ENCODE measurements at places on chromosomes 12 and 14.

DNA sequence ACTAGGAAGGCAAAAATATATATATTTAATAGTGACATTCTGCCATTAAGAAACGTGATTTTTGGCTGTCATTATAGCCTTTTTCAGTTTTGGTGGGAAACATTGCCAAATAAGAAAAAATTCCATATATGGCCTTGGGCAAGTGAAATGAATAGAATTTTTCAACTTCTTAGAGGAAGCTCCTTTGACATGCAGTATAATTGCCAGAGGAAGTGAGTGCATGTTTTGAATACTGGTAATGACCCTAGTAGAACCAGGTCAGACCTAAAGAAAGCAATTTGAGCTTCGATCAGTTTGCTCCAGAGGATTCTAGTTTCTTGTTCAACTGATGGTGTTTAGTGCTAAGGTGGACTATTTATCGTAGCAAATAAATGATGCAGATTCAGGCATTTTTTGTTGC lies 26.2 kb upstream of the TRIM9 start:
- no peak for DNase-seq

GRCh38 chr14:102034301-102034700 lies 52.5 kb downstream of the HSP90AA1 start:
- DNase-seq: no peak

GRCh38 chr12:52681526-52682380 lies 1.5 kb upstream of the KRT1 start:
- no peak for DNase-seq

- DNase-seq: no peak
Observed at GRCh38 chr12:43281563-43281962, 270.4 kb downstream of the ADAMTS20 start.

DNA sequence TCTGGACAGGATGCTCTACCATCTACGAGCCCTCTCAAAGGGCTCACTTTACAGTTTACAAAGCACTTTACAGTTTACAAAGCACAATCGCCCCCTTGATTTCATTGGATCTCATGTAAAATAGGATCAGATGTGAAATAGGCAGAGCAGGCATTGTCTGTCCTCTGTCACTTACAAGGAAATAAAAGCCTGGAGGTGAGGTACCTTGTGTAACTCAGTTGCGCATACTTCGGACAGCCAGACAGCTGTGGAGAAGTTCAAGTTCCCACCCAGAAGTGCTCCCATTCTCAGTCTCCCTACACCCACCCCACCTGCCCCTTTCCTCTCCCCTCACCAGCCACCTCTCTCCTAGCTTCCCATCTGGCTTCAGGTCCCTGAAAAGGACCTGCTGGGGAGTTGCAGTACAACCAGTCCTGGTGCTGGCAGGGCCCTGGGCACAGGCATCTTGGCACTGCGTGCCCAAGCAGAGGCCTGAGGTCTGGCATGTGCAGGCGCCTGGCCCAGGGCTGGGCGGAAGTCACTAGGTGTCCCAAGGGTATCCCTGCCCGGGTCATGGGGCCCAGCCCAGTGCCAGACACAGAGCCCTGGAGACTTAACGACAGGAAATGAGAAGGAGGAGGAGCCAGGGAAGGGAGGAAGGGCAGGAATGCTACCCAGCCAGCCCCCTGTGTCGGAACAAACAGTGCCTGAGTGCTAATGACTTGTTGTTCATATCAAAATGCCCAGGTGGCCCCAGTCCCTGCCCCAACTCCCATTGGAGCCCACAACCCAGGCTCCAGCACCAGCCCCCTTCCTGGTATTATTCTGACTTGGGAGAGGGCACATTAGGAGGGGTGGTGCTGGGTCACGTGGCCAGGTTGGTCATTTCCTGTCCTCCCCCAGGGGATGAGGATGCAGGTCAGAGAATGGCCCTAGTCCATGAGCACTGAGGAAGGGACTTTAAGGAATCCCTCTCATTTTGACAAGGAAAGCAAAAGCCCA lies 5.4 kb downstream of the RAPGEF3 start:
- no peak for DNase-seq

- no peak for DNase-seq
Observed at GRCh38 chr12:4202487-4202886, 71.1 kb upstream of the CCND2 start.

DNA sequence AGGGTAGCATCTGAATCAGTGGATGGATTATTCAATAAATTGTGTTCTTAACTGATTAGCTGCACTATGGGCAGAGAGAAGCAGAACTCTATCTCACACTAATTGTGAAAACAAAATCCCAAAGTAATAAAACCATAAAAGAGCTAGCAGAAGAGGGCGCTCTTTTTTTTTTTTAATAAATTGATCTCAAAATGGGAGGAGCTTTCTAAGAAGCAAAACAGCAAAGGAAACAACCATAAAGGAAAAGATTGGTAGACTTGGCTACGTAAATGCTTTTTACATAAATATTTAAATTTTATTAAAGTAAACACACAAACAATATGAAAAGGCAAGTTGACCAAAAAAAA lies 1.5 kb upstream of the TM7SF3 start:
- no peak for DNase-seq

GRCh38 chr14:33972583-33973081 lies 21.8 kb upstream of the EGLN3 start:
- no peak for DNase-seq

GRCh38 chr14:62015945-62016344 lies 253.7 kb downstream of the SNAPC1 start:
- DNase-seq: peak; percentile 88

DNA sequence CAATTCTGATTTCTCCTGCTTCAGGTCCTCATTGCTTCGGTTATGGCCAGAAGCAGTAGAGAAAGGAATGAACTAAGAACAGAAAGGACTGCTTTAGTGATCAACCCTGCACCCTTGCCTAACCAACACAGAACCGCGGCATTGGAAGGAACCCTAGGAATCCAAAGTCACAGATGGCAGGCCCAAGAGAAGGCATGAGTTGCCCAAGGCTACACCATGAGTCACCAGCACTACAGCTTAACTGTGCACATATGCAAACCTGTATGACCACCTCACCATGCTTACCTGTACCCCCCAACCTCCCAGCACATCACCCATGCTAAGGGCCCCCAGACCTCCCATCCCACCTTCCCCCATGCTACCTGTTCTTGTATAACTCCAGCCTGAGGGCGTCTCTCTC lies 25.9 kb upstream of the BLTP3B start:
- DNase-seq: no peak

GRCh38 chr12:14417715-14418114 lies 52.2 kb downstream of the ATF7IP start:
- DNase-seq: no peak

- no peak for DNase-seq
Observed at GRCh38 chr14:39138440-39138839, 24.3 kb downstream of the GEMIN2 start.

DNA sequence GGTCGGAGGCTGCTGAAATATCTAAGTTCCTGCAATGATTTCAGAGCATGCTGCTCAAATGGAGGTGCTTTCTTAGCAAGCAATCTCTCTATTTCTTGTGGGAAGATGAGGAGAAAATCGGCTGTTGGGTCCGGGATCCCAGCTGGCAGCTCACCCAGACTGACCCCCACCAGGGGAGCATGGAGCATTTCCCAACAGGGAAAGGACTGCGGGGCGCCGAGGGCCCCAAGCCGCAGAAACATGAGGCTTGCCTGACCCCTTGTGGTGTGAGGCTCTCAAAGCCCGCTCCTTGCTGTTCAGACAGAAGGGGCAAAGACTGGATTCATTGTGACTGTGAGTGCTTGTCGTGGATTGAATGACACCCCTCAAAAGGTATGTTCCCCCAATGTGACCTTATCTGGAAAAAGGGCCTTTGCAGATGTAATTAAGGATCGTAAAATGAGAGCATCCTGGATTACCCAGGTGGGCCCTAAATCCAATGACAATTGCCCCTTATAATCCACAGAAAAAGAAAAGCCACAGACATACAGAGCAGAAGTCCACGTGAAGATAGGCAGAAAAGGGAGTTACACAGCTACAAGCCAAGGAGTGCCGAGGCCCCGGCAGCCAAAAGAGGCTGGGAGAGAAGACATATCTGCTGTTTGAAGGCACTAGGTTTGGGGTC lies 116.3 kb upstream of the VASH1 start:
- DNase-seq: peak; percentile 46

GRCh38 chr12:53211476-53212381 lies 4.7 kb upstream of the ITGB7 start:
- no peak for DNase-seq

DNA sequence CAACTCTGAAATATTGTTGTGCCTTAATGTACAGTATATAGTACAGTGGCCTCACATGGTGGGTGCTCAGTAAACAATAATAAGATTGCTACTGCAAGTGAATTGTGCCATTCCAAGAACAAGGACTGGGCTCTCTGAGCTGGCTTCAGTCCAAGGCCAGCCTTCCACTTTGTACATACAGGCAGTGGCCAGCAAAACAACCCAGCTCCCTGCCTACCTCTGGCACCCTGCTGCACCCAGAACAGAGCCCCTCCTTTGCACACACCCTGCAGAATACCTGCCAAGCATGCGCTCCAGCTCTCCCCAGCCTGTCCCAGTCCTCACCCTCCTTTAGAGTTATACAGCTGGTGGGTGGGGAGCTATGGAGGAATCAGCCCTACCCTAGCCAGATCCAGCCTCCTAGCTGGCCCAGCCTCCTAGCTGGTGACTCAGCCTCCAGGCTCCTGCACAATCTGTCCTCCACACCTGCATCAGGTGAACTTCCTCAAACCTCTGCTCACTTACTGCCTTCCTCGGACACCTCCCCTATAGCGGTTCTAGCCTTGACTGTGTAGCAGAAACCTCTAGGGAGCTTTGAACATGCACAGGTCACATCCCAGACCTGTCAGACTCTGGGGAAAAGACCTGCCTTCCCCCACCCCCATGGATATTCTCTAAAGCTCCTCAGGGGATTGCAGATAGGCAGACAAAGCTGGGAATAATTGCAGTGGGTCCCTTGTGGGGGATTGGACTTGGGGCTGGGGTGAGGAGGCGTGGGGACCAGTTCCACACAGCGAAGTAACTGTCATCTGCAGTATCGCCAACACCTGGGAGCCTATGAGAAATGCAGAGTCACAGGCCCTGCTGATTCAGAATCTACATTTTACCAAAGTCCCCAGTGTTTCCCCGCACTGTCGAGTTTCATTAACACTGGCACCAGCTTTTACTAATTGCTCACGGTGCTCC lies 17.9 kb downstream of the ZDHHC22 start:
- DNase-seq: peak; percentile 89

- no peak for DNase-seq
Observed at GRCh38 chr12:71582925-71583324, 80.7 kb downstream of the ZFC3H1 start.

GRCh38 chr12:106580671-106581508 lies 1.9 kb upstream of the RFX4 start:
- DNase-seq: no peak

- no peak for DNase-seq
Observed at GRCh38 chr12:11482955-11483354, 87.6 kb upstream of the PRB2 start.

DNA sequence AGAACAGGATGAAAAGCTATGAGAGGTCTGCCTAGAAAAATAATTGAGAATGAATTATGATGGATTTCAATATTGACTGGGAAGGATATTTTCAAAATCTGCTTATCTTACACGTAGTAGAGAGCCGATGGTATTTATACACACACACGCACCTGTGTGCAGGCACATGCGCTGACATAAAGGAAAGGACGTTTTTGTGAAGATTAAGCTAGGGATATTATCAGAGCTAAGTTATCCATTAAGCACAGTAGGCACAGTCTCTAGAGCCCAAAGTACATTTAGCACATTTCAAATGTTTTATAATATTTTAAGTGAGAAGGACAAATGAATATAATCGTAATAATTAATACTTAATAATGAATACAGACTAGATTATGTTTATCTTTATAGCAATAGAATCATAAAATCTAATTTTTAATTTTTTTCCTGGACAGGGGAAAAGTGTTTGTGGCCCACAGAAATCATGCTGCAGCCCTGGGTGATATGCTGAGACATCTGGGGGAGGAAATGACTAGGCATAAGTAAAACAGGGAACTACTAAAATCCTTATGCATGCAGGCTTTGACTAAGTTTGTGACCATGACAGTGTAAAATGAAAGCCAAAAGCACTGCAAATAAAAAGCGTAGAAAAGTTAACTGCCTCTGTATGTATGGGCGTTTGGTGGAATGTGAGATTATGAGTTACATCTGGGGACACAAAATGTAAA lies 146.1 kb downstream of the KITLG start:
- no peak for DNase-seq

GRCh38 chr14:60273956-60274355 lies 24.9 kb downstream of the PPM1A start:
- no peak for DNase-seq

GRCh38 chr14:64720131-64720576 lies 15.9 kb downstream of the PLEKHG3 start:
- DNase-seq: no peak

GRCh38 chr14:53855574-53855973 lies 101.1 kb downstream of the BMP4 start:
- no peak for DNase-seq

DNA sequence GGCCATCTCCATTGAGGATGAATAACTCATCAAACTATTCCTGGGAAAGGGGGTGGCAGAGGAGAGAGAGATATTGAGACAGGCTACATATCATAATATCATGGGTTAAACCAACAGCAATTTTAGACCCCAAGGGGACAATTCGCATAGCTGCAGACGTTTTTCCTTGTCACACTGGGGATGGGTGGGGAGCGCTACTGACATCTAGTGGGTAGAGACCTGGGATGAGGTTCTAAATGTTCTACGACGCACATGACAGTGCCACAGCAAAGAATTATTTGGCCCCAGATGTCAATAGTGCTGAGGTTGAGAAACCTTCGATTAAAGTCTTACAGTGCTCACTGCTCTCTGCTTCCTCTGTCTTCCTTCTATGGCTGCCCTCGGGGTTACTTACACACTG lies 425.6 kb downstream of the NRXN3 start:
- DNase-seq: no peak

- DNase-seq: no peak
Observed at GRCh38 chr12:46983393-46983793, 96.0 kb upstream of the PCED1B start.

DNA sequence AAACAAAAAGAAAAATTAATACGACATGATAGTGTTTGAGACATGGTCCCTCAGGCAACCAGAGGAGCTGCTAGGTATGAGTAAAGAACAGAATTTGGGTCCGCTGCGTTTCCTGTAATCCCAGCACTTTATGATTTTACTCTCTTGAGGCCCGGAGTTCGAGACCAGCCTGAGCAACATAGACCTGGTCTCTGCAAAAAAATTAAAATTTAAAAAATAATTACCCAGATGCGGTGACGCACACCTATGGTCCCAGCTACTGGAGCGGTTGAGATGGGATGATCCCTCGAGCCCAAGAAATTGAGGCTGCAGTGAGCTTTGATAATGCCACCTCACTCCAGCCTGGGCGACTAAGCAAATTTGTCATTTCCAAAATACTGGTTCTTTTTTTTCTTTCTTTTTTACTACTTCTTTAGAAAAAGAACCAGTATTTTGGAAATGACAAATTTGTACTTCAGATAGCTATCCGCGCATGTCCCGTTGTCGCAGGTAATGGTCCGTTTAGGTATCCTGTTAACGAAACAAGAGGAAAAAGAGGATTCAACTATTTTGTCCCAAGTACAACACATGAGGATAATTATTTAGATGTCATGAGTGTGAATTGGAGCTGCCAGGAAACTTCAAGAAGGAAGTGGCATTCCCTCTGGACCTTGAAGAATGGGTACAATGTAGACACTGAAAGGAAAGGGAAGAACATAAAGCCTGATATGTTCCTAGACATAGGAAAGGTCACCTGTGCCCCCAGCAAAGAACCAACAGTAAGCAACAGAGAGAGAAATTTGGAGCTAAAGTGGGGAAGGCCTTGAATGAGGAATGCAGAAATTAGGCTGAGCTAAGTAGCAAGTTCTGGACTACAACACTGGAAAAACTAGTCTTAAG lies 1.2 kb upstream of the HECTD1 start:
- peak; percentile 37 for DNase-seq

Measured in NCI-H345 (cell line).